ENCODE measurements at places on chromosomes 2 and 18. TPM values are rescaled to one million over a fixed set of nuclear protein-coding genes. Genes with fewer than 3 reads are reported as not detected.

- no peaks in the 10 kb centered on the region for H3K36me3 ChIP-seq
- H3K4me1 ChIP-seq: no peaks in the 10 kb centered on the region
- no peak overlapping the region for H3K4me3 ChIP-seq
- no peaks in the 10 kb centered on the region for H3K27me3 ChIP-seq
- no peak for DNase-seq
Observed at GRCh38 chr2:216320852-216321251, 51.4 kb downstream of the MARCHF4 start.

SP140 gene
- total RNA-seq: 0.55 TPM

DNA sequence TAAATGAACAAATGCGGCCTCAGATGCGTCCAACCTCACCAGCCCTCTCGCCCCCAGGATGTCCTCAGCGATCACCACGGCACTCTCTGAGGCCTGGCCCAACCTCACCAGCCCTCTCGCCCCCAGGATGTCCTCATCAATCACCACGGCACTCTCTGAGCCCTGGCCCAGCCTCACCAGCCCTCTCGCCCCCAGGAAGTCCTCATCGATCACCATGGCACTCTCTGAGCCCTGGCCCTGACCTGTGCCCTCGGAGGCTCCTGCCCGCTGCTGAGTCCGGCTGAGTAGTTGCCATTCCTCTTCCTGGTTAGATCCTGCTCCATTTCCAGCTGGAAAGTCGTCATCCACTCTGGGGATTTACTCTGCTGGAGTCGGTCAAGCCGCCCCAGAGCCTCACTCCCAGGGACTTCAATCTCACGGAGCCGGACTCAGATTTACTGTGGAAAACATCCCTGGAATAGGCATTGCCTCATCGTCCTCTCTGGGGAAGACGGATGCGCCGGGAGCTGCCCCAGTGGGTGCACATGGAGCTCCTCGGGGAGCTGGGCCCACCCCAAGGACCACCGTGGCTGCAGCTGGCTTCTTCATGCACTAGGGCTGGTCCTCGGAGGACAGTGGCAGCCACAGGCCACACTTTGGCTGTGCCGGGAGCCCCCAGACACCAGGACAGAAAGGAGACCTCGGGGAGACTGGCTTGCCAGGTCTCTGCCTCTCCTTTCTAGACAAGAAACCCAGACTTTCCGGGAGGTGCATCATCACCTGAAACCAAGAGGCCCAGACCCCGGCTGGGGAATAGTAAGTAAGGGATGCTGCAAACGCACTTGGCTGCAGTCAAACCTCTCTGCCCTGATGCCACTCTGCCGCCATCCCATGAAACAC lies 230.6 kb downstream of the EIPR1 start:
- H3K4me3 ChIP-seq: no peak overlapping the region
- no peak overlapping the region for H3K27ac ChIP-seq
- no peaks in the 10 kb centered on the region for H3K36me3 ChIP-seq
- no peak for DNase-seq

DNA sequence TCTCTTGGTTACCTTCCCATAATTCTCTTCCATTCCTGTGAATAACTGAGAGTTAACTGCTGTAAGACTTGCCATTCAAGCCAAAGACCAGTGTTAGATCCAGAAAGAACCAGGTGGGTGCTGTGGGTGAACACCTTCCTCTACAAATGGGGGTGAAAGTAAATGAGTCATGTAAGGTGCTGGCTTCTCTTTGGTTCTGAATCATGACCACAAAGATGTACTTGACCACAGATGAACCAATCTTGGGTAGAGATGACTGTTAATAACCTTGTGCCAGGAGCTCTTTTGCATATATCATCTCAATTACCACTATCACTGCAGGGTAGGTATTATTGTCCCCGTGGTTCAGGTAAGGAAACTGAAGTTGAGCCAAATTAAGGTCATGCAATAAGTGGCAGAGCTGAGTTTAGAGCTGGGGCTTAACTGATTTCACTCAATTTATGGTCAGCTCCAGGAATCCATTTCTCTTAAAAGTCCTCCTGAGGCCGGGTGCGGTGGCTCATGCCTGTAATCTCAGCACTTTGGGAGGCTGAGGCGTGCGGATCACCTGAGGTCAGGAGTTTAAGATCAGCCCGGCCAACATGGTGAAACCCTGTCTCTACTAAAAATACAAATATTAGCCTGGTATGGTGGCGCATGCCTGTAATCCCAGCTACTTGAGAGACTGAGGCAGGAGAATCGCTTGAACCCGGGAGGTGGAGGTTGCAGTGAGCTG lies 244.9 kb upstream of the CXCR4 start:
- no peaks in the 10 kb centered on the region for H3K36me3 ChIP-seq
- no peaks in the 10 kb centered on the region for H3K4me1 ChIP-seq
- no peak for DNase-seq
- no peak overlapping the region for H3K27ac ChIP-seq
- no peak overlapping the region for H3K4me3 ChIP-seq

GRCh38 chr2:60071490-60071831 lies 482.0 kb downstream of the BCL11A start:
- no peaks in the 10 kb centered on the region for H3K4me1 ChIP-seq
- no peak for DNase-seq
- H3K36me3 ChIP-seq: no peaks in the 10 kb centered on the region
- H3K27ac ChIP-seq: no peak overlapping the region
- H3K27me3 ChIP-seq: no peaks in the 10 kb centered on the region

DNA sequence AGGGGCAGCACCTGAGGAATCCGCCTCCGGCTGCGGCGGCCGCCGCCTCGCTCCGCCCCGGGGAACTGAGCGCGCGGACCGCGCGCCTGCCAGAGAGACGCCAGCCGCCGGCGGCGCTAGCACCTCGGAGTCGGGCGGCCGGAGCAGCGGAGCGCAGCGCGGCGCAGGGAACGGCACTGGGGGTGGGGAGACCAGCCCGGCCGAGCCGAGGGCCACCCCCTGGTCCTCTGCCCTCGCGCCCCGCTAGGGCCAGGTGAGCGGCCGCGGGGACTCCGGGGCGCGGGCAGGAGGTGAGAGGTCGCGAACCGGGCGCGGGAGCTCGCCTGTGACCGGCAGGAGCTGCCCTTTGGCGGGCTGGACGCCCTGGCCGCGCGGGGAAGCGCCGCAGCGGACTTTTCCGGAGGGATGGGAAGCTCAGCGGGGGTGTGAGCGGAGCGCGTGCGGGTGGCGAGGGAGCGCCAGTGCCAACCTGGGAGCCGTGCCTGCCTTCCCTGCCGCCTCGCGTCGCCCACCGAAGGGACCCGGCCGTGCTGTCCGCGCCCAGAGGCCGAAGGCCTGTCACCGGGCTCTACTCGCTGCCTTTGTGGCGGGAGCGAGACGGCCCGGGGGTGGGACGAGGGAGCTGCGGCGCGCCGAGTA lies at the start of gene GREB1L:
Gene GREB1L (plus strand): TSS at position 92 of the 639 bp plus-strand sequence. CDS start 141,287 bp downstream, outside the sequence.
- H3K27ac ChIP-seq: peak within 1 kb of the TSS; percentile 85
- H3K36me3 ChIP-seq: no peaks in the 10 kb centered on the region
- H3K4me1 ChIP-seq: no peaks in the 10 kb centered on the region
- peak within 1 kb of the TSS; percentile 57 for H3K4me3 ChIP-seq
- no peak for DNase-seq

TCF23 gene
- not detected for total RNA-seq

CNTNAP5 gene
- not detected for total RNA-seq

NEURL3 gene
- not detected for total RNA-seq

DNA sequence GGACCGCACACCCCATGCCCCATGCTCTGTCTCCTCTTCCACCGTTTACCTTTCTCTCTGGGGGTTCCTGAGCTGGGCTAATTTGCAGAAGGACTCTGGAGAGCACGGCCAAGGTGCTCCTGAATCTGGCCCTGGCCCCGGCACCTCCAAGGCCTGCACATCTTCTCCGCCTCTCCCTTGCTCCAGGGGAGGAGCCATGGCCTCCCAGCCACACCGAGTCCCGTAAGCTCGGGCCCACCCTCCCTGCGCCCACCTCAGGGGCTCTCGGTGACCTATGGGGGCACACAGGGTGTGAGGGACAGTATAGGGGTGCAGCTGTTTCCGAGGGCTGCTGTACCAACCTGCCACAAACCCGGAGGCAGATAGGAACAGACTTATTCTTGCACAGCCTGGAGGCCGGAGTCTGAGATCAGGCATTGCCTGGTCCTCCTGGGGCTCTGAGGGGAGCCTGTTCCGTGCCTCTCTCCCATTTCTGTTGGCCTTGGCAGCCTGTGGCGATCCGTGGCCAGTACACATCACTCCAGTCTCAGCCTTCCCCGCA lies 127.3 kb upstream of the GPC1 start:
- no peak overlapping the region for H3K4me3 ChIP-seq
- no peak overlapping the region for H3K27ac ChIP-seq
- no peaks in the 10 kb centered on the region for H3K36me3 ChIP-seq
- no peaks in the 10 kb centered on the region for H3K4me1 ChIP-seq
- DNase-seq: no peak
- H3K27me3 ChIP-seq: no peaks in the 10 kb centered on the region

CCDC102B gene
- 5.9 TPM for total RNA-seq

DLGAP1 gene
- 0.56 TPM for total RNA-seq

GRCh38 chr2:129820908-129821307 lies 158.6 kb upstream of the RAB6C start:
- no peak overlapping the region for H3K27ac ChIP-seq
- H3K4me1 ChIP-seq: no peaks in the 10 kb centered on the region
- no peak for DNase-seq
- no peaks in the 10 kb centered on the region for H3K27me3 ChIP-seq
- H3K4me3 ChIP-seq: no peak overlapping the region
- H3K36me3 ChIP-seq: no peaks in the 10 kb centered on the region

- no peak overlapping the region for H3K27ac ChIP-seq
- H3K4me1 ChIP-seq: no peaks in the 10 kb centered on the region
- H3K36me3 ChIP-seq: no peaks in the 10 kb centered on the region
Observed at GRCh38 chr2:8577573-8577972, 104.3 kb upstream of the ID2 start.

VWA3B gene
- total RNA-seq: not detected

- no peaks in the 10 kb centered on the region for H3K4me1 ChIP-seq
- H3K36me3 ChIP-seq: no peaks in the 10 kb centered on the region
- H3K4me3 ChIP-seq: no peak overlapping the region
- no peak overlapping the region for H3K27ac ChIP-seq
Observed at GRCh38 chr18:54261894-54262293, 7.4 kb upstream of the POLI start.

- no peaks in the 10 kb centered on the region for H3K4me1 ChIP-seq
- no peak for DNase-seq
- H3K4me3 ChIP-seq: no peak overlapping the region
- no peaks in the 10 kb centered on the region for H3K27me3 ChIP-seq
Observed at GRCh38 chr2:224520064-224520463, 65.1 kb downstream of the CUL3 start.

DNA sequence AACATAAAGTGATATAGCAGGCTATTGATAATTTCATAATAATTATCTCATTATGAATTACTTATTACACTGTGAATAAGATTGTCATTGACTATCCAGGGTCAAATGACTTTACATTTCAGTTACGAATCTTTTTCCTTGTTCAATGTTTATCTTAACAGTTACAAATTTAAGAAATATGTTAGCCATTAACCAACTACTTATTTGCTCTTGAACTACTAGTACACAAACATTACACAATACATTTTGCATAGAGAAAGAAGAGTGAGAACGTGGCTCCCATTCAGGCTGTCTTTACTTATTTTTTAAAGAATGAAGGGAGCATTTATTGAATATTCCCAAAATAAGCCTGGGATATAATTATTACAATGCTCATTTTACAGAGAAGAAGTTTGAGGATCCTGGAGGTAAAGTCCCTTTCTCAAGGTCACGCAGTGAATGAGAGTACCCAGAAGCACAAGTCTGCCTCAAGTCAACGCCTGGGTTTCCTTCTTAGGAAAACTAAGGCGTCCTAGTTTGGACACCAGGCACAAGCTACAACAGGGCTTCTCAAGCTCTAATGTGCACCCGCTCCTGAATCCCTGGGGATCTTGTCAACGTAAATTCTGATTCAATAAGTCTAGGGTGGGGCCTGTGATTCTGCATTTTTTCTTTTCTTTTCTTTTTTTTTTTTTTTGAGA lies 164.2 kb downstream of the FIGN start:
- H3K27me3 ChIP-seq: no peaks in the 10 kb centered on the region
- no peaks in the 10 kb centered on the region for H3K36me3 ChIP-seq
- H3K27ac ChIP-seq: no peak overlapping the region
- no peak for DNase-seq

FSIP2 gene
- total RNA-seq: 0.28 TPM

Measured in right atrium auricular region (tissue), 2 donors.